CMK (cell line): ENCODE measurements at places on chromosomes 3 and 15.

- no peak for DNase-seq
Observed at GRCh38 chr15:88185584-88185983, 71.0 kb downstream of the NTRK3 start.

GRCh38 chr3:33858131-33858530 lies 59.7 kb downstream of the PDCD6IP start:
- DNase-seq: no peak

DNA sequence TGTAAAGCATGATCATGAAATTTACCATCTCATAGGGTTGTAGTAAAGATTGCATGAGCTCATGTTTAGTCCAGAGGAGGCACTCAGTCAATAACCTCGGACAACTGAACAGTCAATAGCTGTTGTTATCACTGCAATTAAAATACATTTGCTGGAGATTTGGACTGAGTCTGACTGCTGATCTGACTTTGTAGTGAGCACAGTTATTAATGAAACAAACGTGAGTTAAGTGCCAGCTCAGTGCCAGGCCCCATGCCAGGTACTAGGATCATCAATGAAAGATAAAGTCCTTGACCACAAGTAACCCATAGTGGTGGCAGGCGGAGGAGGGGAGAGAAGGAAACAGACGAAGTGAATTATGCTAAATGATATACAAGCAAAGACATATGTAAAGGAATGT lies 43.7 kb upstream of the PRICKLE2 start:
- no peak for DNase-seq

- no peak for DNase-seq
Observed at GRCh38 chr3:40240921-40241320, 68.6 kb upstream of the EIF1B start.

DNA sequence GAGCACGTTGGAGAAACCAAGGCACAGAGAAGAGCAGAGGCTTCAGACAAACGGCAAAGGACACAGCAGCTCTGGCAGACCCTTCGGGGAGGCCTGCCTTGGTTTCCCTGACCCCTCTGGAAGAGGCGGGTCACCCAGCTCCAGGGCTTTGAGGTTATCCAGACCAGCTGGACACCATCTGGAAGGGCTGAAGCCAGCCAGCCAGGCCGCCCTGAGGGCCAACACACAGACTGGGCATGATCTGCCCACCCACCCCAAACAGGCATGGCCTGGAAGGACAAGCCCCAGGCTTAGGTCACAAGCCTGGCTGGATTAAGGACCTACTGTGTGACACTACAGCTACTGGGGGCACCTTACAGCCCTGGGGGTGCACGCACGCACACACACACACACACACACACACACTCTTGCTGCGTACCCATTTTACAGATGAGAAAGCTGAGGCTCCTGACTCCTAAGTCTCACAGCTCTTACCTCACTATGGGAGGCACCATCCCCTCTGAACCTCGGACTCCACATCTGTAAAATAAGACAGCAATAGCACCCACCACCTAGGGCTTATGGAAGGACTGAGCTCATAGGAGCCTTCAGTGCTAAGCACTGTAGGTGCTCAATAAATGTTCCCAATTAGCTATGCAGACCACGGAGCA lies 10.8 kb downstream of the PLXND1 start:
- no peak for DNase-seq

GRCh38 chr15:67025719-67026609 lies 39.4 kb upstream of the SMAD3 start:
- no peak for DNase-seq

DNA sequence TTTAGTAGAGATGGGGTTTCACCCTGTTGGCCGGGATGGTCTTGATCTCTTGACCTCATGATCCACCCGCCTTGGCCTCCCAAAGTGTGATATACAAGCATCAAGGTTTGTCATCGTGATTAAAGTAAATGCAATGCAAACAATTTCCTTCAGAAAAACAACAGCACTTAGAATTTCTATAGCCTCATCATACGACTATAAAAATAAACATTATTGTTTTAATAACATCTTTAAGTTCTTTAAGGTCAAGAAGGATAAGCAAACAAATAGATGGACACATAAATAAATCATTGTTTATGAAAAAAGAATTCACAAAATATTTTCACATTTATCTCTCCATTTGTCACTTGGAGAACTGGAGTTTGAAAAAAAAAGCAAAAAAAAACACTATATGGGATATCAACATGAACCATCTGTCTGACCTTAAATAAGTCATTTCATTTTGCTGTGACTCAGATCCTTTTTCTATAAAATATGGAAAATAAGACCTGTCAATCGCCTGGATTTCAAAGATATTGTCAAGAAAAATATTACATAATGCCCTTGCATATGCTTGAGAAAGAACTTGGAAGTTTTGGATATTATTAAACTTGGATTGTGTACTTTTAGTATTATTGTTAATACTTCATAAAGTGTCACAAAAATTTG lies 642.0 kb upstream of the KCNMB2 start:
- no peak for DNase-seq

GRCh38 chr3:136682740-136683312 lies 69.4 kb downstream of the STAG1 start:
- no peak for DNase-seq

- DNase-seq: no peak
Observed at GRCh38 chr3:113163152-113163551, 48.2 kb upstream of the BOC start.

GRCh38 chr3:113560271-113560670 lies 27.9 kb downstream of the SIDT1 start:
- no peak for DNase-seq

DNA sequence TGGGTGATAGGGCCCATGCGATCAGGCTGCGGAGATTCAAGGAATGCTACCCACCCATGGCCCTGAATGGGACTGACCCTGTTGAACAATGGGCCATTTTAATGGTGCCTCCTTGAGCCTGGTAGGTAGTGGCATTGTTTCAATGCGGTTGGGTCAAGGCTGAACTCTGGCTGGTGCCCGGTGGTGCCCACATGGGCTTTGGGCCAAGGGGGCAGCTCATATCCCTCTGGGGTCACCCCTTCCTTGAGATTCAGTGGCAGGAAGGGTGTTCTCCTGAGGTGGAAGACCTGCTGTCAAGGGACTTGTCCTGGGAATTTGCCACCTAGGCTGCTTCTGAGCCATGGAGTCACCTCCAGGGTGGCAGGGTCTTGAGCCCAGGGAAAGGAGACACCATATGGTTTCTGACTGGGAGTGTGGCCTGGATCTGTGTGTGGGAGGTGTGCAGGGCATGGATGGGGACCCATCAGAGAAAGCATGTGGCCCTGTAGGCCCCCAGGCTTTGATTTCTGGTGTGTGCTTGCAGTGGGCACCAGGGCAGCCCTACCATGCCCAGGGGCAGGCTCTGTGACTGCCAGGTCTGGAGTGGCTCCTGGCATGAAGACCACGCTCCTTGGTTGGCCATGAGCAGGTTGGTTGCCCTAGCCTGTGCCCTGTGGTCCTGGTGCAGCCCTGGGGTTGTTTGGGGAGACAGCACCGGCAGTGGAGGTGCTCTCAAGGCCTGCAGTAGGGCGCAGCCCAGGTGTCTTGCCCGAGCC lies 199.9 kb downstream of the UBE3A start:
- no peak for DNase-seq

DNA sequence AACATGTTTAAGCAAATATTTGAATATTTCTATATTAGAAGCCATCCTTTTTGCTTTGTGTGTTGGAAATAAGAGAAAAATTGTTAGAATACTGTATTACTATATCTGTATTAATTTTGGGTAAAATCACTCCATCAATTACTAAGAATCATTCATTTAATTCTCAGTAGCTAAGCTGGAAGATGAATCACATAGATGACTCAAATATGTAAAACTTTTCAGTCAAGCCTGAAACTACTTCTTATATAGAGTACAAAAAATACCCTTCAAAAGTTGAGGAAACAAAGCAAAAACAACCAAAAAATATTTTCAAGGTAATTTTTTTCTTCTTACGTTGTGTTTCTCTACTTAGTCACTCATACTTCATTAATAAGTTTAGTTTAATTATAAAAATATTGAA lies 205.7 kb upstream of the ROBO1 start:
- no peak for DNase-seq

GRCh38 chr3:134799393-134799792 lies 4.3 kb downstream of the EPHB1 start:
- no peak for DNase-seq

- no peak for DNase-seq
Observed at GRCh38 chr3:188179006-188179966, 25.3 kb downstream of the LPP start.

- DNase-seq: no peak
Observed at GRCh38 chr15:70336425-70337009, 238.8 kb upstream of the TLE3 start.

DNA sequence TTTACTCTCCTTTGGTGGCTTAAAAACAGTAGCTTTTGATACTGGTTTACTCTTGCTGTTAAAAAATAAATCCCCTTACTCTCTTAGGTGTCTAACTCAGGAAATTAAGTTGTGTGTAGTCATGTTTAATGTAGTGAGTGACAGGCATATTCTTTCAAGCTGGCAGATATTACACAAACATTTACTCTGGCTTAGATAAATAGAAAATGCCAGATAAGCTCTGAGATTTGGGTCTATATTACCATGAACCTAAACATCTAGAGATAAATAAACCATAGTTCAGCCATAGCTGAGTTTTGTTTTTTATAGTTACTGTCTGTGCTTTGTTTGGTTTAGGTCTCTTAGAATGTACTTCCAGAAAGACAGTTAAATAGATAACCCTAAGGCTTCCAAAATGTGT lies 2.4 kb downstream of the SEMA6D start:
- no peak for DNase-seq

DNA sequence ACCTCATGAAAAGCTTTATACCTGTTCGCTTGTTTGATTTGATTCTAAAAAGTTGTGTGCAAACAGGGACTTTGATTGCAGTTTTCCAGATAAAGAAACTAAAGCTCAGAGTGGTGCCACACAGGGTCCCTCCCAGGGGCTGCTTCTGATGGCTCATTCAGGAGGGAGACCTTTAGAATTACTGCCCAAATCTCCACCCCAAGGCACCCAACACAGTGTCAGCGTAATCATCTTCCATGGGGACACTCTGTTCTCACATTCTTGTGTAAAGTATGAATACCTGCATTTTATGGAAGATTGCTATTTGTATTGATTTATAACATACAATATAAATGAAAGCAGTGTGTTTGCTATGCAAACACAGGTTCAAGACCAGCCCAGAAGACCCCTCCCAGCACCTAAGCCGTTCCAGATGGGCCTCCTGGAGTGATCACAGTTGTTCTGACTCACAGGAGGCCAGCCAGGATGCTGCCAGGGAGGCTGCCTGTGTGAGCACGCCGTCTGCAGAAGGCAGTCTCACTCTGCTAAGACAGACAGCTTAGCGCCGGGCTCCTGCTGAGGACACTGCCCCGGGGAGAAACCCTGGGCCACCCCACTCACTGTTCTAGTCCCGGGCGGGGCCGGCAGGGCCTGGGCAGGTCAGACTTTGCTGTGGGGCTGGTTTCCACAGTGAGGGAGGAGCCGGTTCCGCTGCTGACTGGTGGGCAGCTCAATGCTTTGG lies 185.6 kb downstream of the FAM43A start:
- no peak for DNase-seq

DNA sequence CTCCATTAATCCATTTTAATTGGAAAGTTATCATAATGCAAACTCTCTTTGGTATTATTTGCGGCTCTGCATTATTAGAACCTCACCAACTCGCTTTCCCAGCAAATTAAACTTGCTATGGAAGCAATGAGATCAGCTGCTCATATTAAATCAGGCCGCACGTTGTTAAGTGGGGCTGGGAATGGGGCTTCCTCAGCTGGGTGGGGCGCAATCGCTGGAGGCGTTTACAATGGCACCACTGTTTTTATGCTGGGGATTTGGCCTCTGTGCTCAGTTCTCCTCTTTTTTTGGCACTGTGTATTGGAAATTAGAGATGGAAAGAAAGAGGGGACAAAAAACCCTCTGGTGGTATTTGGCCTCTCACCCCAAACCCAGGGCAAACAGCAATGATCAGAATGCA lies 72.2 kb downstream of the RPLP1 start:
- DNase-seq: no peak

DNA sequence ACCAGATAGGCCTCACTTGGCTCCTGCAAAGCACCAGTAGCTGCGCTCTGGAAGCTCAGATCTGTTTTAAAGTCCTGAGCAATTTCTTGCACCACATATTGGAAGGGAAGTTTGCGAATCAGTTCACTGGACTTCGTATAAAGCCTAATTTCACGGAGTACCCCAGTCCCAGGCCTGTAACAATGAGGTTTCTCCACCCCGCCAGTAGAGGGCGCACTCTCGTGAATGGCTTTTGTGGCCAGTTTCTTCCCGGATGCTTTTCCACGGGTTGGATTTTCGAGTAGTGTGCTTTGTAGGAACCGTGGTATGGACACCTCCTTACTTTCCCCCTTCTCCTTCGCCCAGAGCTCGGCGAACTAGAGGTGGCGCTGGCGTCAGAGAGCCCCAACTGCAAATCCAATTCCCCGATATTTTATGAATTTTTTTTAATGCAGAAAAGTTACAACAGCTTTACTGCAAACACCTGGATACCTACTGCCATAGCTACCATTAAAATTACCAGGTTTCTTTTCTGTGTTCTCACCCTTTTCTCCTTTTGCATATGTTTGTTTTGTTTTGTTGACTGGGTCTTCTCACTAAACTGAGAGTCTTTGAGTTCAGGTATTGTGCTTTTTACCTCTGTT lies 13.3 kb downstream of the RARB start:
- peak; percentile 8 for DNase-seq

- no peak for DNase-seq
Observed at GRCh38 chr3:115401298-115401697, 222.0 kb upstream of the GAP43 start.

GRCh38 chr3:84925571-84925970 lies 33.2 kb upstream of the CADM2 start:
- no peak for DNase-seq

GRCh38 chr15:38374556-38374955 lies 79.4 kb upstream of the FAM98B start:
- no peak for DNase-seq

DNA sequence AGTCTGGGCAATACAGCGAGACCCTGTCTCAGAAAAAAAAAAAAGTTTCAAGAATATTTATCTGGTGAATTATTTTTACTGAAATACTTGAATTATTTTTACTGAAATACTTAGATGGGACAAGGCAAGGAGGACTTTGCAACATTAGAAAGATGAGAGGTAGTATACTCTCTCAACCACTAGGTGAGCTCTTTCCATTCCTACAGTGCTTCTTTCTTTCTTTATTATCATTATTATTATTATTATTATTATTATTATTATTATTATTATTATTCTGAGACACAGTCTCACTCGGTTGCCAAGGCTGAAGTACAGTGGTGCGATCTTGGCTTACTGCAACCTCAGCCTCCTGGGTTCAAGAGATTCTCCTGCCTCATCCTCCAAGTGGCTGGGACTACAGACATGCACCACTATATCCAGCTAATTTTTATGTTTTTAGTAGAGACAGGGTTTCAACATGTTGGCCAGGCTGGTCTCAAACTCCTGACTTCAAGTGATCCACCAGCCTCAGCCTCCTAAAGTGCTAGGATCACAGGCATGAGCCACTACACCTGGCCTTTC lies 468.8 kb downstream of the MAGI1 start:
- DNase-seq: no peak

- no peak for DNase-seq
Observed at GRCh38 chr3:60461267-60461666, 790.0 kb downstream of the FHIT start.
